ENCODE measurements at places on chromosomes 5 and 9.

DNA sequence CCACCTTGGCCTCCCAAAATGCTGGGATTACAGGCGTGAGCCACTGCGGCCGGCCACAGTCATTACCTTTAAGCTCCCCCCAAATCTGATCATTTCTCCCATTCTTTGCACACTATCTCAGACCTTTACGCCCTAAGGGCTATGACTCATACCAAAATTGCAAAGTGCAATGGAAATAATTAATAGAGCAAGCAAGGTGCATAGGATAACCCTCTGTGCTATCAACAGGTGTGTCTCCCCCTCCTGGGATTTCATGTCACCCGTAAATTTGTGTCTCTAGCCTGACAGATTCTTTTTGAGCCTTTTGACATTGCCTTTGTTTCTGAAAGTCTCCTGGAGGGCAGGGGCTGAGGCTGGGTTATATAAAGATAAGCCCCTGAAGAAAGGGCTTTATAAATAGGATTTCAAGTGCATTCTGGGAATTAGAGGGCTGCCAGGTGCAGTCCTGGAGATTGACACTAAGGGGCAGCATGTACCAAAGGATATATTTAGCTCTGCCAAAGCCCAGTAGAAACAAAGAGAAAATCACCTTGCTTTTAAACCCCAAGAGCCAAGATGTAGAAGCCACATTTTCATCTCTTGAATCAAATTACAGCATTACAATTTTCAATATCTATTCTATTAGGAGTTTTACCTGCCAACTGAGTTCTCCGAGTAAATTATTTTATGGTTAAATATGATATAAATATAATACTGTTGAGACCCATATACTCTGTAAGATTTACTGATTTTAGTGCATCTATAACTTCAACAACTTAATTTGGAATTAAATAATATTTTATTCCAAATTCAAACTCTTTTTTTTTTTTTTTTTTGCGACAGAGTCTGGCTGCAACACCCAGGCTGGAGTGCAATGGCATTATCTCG, 18.2 kb downstream of the S100Z start:
- peak; percentile 51 for DNase-seq

GRCh38 chr9:98627296-98627695, 81.4 kb downstream of the GABBR2 start:
- no peak for DNase-seq

GRCh38 chr9:109409773-109410397, 88.2 kb downstream of the PTPN3 start:
- DNase-seq, result no peak

DNA sequence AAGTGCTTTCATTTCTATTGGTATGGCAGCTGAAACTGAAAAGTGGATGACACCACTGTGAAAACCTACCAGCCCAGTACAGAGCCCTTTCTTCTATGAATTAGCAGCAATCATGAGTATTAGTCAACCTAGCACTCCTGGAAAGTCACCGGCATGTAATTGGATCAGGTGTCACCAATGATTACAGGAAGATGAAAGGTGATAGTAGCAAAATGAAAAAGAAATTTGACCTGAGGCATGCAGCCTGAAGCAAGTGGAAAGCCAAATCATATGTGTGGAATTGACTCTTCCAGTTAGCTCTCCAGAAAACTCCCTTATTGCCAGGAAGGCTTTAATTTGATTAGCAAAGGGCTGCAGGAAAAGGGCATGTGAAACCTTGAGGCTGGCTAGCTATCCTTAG, 81.2 kb upstream of the NAA35 start:
- no peak for DNase-seq

DNA sequence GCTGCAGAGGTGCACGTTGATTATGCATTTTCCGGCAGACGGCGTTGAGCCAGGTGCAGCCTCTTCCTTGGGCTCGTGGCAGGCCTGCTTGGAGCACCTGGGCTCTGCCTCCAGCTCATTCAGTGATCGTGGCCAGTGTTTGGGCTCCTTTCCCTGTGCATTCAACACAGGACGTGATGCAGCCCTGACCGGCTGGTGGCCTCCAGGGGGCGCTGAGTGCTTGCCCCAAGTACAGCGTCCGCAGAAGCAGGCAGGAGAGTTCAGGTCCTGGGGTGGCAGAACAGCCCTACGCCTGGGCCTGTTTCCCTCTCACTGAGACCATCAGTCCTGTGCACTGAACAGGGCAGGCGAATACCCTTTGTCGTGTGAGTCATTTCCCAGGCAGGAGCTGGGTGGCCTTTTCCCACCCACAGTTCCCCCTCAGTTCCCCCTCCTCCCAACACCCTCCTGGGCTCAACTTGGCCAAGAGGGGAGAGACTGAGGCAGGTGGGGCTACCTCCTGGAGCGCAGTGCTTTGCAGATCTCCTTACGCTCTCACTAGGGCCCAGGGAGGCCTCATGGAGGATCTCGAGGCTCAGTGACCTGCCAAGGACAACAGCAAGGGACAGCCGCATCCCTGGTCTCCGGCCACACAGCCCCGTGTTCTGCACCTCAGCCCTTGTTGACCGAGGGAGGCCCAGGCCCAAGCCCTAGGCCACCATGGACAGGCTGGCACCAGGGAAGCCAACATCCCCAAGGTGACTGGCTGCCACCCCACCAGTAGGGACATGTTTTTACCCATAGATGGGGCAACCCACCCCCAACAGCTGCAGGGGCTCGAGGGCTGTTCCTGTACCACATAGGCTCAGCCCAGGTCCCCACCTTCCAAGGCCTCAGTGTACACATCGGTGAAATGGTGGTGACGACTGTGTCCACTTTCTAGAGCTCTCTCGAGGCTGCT, 52.9 kb downstream of the LRSAM1 start:
- peak; percentile 60 for DNase-seq

GRCh38 chr5:176497852-176498251, 39.4 kb downstream of the RNF44 start:
- DNase-seq, result no peak

- no peak for DNase-seq
These were observed 141.6 kb downstream of the NR3C1 start for GRCh38 chr5:143261748-143262392.

- DNase-seq, result no peak
These were observed 19.3 kb upstream of the GPR150 start for GRCh38 chr5:95600557-95600956.

DNA sequence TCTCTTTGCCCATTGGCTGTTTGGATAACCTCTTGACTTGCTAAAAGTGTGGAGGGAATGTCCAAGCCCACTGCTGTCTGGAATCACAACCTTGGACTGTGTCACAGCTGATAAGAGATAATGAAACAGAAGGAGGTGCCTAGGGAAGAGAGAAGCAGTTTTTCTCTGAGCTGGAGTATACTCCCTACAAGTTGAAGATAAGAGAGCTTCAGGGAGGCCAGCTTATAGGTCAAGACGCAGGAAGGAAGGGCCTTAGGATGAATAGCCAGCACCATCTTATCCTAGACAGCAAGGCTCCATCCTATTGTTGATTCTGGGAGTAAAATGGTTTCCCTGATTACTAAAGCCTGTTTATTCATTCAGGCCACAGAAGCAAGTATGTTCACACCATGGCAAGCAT, 244.7 kb downstream of the NPR3 start:
- DNase-seq, result no peak

GRCh38 chr5:67453111-67453905, 256.7 kb upstream of the CD180 start:
- no peak for DNase-seq

- DNase-seq, result peak; percentile 86
These were observed 47.1 kb upstream of the RAI14 start for GRCh38 chr5:34608859-34609648.

GRCh38 chr5:178832618-178833201, 27.0 kb upstream of the ZNF354B start:
- no peak for DNase-seq

DNA sequence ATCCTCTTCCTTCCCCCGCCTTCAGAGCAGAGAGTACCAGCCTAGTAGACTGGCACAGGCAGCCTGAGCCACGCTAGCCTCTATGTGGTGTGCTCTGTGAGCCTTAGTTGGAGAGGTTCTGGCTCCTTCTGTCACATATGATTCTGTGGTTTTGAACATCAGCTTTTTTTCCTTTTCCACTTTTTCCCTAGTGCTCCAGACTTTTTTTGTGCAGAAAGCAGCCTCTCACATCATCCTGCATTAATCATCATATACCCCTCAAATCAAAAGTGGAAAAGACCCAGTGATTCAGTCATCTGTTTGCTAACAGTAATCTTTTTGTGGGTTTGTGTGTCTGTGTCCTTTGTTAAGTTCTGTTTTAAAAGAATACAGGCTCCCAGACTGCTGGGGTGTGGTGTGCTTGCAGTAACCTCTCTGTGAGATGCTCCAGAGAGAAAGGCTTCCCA, 663.9 kb upstream of the RGMB start:
- peak; percentile 50 for DNase-seq

- no peak for DNase-seq
These were observed 75.7 kb downstream of the PBX3 start for GRCh38 chr9:125822902-125823301.
